ENCODE measurements at places on chromosomes 3 and 15.

GRCh38 chr15:28914046-28914445 is 28.3 kb downstream of the APBA2 start:
- no peak for DNase-seq

GRCh38 chr15:100461049-100461448 is 67.7 kb downstream of the CERS3 start:
- DNase-seq: no peak

GRCh38 chr3:11641316-11641682 is 2.4 kb downstream of the VGLL4 start:
- no peak for DNase-seq

DNA sequence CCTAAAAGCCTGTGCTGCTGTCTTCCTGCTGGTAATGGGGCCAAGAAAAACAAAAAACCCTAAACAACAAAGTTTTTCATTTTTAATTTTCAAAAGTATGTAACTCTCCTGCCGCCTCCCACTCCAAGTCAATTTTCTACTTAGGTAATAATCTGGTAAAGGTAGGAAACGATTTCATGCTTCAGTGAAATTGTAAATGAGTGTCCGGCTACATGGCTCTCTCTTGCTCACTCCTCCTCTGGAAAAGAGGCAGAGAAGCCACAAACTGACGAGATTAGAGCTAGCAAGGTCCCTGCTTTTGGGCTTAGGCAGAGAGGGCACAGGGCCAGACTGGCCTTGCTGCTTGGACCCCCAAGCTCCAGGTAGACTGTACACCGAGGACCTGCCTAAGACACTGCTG is 23.5 kb downstream of the KLHL25 start:
- no peak for DNase-seq

DNA sequence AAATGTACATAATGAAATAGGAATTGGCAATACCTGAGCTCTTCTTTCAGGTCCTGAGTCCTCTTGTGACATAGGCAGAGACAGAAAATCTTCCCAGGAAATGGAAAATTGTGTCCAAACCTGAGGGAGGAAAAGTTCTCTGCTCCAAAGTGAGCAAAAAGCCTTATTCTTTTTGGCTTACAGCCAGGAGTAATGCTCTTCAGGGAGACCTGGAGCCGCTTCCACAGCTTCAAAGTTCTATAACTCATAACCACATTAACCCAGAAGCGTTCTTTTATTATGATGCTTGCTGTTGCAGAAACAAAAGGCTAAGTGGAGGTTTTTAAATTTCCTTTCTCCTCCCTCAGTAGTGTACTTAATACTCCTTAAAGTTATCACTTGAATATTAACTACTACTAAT is 633 bp downstream of the IGSF10 start:
- no peak for DNase-seq

DNA sequence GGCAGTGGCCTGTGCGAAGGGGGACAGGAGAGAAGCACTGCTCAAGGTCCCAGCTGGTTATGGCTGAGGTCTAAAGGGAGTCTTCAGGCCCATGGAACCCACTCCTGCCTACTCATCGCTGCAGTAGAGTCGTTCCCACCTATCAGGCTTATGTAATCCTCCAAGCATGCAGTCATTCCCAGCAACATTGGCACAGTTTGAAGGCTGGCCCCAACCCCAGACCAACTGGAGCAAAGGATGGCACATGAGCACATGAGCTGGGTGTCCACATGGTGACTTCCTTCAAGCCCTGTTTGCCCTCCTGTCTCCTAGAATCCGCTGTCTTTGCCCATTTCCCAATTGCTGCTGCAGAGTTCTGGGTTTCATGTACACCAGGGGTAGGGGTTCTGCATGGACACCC is 60.5 kb upstream of the FGD5 start:
- no peak for DNase-seq

Measured in T-helper 22 cell (primary cell).